NCI-H446 treated with DMSO at 0.1 percent for 48 hours (cell line): ENCODE measurements at places on chromosomes 2 and 18.
A peak's percentile ranks its signal among the peaks of the same experiment; 100 is the strongest.

DNA sequence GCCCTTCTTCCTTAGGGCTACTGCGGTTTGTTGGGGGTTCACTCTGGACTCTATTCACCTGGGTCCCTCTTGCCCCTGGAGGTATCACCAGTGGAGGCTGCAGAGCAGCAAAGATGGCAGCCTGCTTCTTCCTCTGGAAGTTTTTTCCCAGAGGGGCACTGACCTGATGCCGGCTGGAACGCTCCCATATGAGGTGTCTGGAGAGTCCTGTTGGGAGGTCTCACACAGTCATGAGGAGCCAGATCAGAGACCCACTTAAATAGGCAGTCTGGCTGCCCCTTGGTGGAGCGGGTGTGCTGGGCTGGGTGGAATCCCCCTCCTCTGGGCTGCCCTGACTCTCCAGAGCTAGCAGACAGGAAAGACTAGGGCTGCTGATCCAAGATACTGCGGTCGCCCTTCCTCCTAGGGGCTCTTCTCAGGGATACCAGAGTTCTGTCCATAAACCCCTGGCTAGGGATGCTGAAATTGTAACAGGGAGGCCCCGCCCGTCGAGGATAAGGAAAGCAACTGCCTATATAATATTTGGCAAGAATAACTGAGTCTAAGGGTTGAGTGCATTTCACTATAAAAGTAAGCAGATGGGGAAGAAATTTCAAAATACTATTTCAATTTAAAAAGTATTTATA lies 140.7 kb downstream of the NOL4 start:
- DNase-seq, result no peak

DNA sequence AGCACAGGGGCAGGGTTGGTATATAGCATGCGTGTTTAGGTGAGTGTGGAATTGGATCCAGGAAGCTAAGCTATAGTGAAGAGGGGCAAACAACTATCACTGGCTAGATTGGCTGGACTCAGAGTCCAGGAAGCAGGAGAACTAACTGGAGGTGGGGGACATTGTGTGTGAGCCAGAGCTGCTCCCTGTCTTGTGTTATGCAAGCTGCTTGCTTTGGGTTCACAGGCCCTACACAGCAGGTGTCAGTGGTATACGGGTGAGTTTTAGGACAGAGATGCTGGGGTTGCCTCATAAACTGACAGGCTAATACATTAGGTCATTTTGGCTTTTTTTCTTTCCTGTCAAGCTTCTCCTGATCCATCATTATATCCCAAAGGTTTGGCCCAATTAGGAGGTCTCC lies 87.5 kb downstream of the CCDC85A start:
- DNase-seq, result no peak

DNA sequence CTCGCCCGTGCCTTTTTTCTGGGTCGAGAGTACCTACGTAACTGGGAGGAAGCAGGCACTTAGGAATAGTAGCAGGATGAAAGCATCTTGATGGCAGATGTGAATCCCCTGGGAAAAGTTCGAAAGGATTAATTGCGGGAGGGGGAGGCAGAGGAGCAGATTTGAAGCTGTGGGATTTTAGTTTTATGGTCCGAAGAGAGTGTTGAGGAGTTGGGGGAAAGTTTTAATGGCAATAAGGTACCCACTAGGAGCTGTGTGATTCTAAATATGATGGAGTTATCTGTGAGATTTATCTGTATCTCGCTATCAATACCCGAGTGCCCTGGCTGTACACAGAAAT lies 1.1 kb downstream of the AGFG1 start:
- no peak for DNase-seq

DNA sequence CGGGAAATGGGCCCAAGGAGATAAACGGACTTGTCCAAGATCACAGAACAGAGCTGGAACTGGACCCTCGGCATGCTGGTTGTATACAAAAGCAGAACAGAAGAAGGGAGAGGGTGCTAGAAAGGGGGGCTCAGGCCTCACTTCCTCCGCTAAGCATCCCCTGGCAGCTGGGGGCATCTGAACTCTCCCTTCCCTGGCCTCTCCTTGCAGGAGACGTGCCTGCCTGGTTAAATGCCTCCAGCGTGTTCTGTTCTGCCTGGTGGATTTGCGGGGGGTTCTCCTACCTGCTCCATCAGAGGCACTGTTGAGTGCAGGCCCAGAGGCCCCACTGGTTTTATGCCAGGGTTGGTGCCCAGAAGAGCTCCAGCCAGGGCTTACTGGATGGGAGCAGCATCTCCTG lies 124.7 kb downstream of the ZFP36L2 start:
- no peak for DNase-seq

DNA sequence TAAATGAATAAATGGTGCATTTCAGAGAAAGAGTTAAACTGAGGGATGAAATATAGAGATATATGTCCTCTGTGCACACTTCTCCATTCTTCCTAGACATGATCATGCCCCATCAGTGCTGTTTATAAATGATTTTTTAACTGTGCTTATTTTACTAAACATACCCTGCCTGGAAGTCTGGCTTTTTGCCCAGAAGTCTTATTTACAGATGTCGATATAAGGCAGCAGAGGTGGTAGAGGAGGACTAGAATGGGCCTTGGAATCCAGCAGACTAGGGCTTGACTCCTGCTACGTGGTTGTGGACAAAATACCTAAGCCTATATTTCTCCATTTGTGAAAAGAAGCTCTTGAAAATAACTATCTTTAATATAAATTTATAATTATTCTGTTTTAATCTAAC lies 355.5 kb downstream of the RAD51AP2 start:
- DNase-seq, result no peak

DNA sequence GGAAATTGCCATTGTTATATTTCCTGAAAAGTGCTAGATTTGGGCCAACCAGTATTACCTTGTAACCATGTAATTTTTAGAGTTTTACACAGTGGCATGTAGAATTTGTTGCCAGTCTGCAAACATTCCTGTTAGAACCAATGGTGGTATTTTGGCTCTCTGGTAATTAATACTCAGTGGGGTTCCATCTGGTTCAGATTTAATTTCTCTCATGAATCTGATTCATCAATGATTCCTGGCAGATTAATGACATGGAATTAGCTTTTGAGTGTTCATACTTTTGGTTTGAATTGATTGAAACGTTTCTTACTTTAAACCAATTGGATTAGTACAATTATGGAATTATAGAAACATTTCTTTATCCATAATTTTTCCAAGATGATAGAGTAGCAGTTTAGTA lies 93.2 kb downstream of the MC4R start:
- DNase-seq, result peak; percentile 1
